NCI-H526 treated with DMSO at 0.1 percent for 48 hours (cell line): ENCODE measurements at places on chromosomes 12 and 14.

DNA sequence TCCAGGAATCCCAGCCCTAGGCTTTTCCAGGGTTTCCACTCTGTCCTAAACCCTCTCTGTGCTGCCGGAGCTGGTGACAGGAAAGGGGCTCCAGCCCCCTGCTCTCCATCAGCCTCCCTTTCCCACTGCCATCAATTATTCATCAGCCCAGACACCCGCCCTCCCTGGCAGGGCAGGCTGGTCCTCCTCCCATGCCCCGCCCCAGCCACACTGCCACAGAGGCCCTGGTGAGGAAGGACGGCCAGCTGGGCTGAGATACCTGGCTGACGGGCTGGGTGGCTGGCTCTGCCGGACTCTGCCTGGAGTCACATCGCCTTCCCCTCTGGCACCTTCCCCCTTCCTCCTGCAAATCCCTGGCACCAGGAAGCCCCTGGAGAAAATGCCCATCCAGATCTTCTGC, 11.9 kb upstream of the SMARCD1 start:
- no peak for DNase-seq

DNA sequence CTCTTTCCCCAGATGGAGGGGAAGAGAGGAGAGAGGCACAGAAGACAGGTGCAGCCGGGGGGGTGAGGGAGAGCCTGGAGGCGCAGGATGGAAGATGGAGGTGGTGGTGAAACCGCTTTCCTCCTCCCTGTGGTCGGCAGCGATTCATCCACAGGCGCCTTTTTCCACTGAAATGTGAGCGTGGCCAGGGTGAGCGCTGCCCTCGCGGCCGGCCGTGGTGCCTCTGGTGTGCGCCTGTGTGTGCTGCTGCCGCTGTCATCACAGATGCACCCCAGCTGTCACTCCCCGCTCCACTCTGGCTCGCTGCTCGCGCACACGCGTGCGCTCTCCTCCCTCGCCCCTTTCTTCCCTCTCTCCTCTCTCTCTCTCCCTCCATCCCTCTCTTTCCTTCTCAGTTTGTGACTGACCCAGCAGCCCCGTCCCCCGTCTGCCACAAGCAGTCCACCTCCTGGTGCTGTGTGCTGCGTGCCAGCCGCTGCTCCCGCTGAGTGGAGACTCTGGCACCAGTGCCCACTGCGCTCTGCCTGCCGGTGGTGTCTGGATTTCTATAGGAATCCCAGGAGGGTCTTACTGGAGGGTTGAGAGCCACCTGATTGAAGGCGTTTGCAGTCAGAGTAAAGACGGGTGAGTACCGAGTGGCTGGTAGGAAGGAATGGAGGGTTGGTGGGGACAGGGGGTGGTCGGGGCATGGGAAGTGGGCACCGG, at the start of gene LRTM2:
TSS of gene LRTM2 (plus strand) at position 375 of the 705 bp plus-strand sequence. CDS start 7,584 bp downstream, outside the sequence.
- DNase-seq = no peak

DNA sequence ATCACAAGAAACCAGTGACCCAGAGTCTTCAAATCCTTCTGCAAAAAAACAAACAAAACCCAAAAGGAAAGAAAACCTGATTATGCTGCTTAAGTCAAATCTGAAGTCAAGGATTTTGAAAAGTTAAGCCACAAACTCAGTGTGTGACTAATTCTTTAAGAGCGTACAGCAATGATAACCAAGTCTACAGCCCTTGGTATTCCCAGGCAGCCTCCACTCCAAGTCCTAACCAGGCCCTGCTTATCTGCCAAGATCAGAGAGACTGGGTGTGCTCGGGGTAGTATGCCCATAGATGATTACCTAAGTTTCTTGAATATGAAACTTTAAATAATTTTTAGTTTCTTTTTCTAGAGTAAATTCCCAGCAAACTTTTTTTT, 13.1 kb downstream of the PGAM5 start:
- no peak for DNase-seq

DNA sequence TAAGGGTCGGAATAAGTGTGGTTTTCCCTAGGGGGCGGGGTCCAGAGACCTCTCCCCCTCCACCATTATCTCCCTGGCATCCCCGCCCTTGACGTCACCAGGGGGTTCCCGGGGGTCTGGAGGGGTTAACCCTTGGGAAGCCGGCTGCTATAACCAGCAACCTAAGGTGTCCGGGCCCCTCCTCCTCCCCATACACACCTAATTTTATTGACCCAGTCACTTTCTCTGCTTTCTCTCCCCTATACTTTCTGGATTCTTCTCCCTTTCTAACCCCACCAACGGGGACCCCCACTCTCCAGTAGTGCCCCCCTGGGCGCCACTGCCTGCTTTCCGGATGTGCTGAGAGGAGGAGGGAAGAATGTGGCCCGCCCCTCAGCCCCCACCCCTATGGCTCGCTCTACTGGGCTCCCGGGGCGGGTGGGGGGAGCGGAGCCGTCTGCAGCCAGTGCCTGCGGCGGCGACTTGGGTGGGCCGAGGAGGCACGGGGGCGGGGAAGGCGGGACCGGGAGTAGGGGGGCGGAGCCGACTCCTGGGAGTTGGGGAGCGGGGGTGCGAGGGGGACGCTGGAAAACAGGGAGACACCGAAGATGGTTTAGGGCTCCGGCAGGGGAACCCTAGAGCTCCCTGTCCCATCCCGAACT, 1.8 kb downstream of the GLI1 start:
- DNase-seq = no peak

DNA sequence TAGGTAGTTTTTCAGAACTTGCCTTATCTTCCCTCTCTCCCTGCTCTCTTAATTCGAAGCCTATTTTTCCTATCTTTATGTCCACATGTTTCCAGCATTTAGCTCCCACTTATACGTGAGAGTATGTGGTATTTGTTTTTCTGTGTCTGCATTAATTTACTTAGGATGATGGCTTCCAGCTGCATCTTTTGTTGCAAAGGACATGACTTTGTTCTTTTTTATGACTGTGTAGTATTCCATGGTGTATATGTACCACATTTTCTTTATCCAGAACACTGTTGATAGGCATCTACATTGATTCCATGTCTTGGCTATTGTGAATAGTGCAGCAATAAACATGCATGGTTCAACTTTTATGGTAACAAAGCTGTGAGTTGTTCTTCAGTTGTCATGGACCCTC, 7.8 kb upstream of the CLEC2D start:
- DNase-seq = no peak

DNA sequence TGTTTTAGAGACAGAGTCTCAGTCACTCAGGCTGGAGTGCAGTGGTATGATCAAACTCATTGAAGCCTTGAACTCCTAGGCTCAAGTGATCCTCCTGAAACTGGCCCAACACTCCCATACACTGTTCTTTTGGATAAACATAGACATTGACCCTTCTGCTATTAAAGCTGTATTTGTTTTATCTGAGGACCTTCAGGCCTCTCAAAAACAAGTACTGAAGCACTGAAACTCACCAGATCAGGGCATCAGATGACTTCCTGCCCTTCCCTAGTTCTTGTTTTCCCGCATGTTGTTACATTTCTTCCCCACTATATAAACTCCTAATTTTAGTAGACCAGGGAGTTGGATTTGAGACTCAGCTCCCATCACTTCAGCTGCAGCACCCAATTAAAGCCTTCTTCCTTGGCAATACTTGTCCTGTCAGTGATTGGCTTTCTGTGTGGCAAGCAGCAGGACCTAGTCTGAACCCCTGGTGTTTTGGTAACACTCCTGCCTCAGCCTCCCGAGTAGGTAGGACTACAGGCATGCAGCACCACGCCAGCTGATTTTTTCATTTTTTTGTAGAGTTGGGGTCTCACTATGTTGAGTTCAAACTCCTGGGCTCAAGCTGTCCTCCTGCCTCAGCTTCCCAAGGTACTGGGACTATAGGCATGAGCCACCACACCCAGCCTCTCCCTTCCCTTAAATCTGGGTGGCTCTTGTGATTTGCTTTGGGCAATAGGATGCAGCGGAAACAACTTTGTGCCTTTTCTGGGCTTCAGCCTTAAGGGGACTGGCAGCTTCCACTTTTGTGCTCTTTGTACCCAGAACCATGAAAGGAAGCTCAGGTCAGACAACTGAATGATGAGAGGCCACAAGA, 12.5 kb upstream of the IFT81 start:
- no peak for DNase-seq

GRCh38 chr14:20632448-20632830, 9.1 kb downstream of the OR6S1 start:
- no peak for DNase-seq

DNA sequence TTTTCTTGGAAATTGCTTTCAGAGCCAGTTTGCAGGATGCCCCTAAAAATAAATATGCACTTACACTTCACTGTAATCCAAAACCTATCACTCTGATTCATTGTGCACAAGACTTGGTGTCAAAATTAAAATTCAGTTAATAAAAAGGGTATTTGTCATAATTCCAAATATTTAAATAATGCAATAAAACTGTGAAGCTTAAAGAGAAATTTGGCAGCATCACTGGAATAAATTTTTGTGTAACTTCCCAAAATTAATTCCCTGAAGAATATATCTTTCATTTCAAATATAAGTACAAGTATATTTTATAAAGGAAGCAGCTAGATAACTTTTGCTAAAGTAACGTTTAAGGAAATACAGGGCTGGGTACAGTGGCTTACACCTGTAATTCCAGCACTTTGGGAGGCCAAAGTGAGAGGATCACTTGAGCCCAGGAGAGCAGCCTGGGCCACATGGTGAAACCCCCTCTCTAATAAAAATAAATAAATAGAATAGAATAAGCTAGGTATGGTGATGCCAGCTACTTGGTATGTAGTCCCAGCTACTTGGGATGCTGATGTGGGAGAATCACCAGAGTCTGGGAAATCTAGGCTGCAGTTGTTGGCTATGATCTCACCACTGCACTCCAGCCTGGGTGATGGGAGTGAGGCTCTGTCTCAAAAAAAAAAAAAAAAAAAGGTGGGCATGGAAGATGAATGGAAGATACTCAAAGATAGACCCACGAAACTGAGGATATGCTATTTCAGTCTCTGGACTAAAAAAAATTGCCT, 233.8 kb downstream of the FBXL14 start:
- no peak for DNase-seq

GRCh38 chr14:99644035-99644587, 818 bp upstream of the HHIPL1 start:
- DNase-seq = no peak

DNA sequence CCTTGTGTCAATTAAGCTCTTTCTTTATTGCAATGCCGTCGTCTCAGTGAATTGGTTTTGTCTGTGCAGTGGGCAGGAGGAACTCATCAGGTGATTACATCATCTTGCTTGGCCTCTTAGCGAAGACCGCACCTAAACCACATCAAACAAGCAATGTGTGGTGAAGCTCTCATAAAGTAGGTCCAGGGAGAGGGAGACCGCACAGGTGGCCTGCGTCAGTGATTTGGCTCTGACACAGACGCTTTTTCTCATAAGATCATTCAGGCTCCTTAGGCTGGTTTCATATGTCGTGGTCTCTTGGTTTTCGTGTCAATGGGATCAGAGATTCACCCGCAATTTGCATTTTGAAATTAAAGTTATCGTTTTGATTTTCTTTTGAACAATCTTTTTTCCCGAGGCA, 6.7 kb upstream of the TESC start:
- no peak for DNase-seq

DNA sequence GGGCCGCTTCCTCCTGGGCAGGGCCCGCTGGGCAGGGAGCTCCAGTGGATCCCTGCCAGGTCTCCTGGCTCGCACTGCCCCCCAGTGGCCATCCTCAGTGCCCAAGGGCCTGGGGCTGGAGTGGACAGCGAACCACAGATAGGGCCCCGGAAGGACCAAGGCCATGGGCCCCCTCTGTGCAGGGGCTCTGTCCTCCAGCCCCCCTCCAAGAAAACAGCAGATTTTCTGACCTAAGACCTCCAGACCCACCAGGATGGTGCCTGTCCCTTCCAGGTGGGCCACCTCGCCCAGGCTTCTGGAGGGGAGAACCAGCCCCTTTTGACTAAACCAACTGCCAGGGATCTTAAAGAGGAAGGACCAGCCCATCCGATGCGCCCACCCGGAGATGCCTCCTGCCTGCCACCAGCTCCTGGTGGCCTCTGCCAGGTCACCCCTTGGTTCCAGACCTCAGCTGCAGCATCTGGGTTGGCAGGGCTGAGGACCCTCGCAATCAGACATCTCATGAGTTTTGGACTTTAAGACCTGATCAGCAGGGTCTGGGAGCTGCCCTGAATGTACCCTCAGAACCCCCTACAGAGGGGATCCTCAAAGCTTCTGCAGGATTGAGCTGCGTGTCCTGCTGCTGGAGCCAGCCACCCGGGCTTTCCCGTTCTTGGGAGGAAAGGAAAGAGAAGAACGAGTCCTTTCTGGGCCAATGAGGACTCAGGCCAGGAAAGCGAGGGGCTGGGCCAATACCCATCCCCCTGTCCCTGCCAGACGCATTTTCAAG, 325.8 kb upstream of the DIO3 start:
- DNase-seq = no peak

- DNase-seq = no peak
These were observed 56.2 kb upstream of the SLC2A13 start for GRCh38 chr12:40162033-40162432.

GRCh38 chr14:105180592-105181548, at the start of gene NUDT14:
NUDT14 (minus strand) TSS chr14:105181312; CDS start chr14:105181209, 103 bp downstream.
- DNase-seq = peak; percentile 36

- no peak for DNase-seq
These were observed 166.6 kb upstream of the RPL10L start for GRCh38 chr14:46818147-46818546.

- no peak for DNase-seq
These were observed 5.4 kb downstream of the FOXJ2 start for GRCh38 chr12:8037947-8038346.

- no peak for DNase-seq
These were observed 117.4 kb downstream of the DAD1 start for GRCh38 chr14:22471545-22472121.

DNA sequence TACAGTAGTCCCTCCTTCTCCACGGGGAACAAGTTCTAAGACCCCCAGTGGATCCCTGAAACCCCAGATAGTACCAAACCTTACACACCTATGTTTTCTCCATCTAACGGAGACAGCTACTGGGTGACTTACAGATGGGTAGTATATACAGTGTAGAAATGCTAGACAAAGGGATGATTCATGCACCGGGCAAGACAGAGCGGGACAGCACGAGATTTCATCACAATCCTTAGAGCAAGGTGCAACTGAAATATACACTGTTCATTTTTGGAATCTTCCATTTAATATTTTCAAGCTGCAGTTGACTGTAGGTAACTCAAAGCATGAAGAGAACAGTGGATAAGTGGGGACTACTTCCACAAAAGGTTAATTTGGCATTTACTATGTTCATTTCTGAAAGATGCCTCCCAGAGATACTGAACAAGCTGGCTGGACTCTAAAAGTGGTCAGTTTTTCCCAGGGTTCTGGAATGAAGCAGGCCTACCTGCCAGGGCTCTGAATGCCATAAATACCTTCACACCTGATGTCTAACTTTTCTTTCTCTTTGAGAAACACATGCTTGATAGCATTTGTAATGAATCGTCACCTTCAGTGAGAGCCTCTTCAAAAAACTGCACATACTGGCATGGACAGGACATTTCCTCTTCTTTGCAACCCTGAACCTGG, 127.7 kb upstream of the FOXN3 start:
- no peak for DNase-seq

DNA sequence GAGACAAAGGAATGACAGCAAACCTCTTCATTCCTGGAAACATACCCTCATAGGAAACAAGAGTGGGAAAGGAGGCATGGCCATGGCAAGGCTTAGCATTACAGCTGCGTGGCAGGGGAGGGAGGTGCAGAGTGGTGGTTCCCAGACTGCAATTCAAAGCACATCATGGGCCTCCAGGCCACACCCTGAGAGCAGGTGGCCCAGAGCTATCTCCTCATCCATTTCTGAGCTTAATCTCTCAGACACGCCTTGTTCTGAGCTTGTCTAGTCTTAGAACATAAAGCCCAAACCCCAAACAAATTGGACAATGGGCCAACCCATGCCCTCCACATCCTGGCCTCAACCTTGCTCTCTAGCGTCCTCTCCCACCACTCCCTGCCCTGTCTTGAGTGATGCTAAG, 5.9 kb upstream of the KRT3 start:
- no peak for DNase-seq

- DNase-seq = no peak
These were observed 15.9 kb downstream of the PYROXD1 start for GRCh38 chr12:21453312-21453852.
